Activated gamma-delta T cell (primary cell): ENCODE measurements at places on chromosomes 4 and X.

DNA sequence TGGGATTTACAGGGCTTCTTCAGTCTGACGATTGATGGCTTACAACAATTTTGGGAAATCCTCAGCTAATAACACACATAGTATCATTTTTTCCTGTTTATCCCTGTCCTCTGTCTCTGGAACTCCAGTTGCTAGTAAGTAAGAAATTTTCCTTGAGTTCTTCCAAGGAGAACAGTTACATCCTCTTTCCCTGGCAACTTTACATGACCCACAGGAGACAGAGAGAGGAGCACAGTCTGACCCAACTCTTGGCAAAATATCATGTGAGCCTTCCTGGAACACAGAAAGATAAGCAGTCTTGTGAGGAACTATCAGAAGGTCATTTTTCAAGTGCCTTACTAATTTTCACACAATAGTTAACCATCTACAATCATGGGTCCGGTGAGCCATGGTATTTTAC is 578.7 kb upstream of the PABPC4L start:
- no peak for DNase-seq

DNA sequence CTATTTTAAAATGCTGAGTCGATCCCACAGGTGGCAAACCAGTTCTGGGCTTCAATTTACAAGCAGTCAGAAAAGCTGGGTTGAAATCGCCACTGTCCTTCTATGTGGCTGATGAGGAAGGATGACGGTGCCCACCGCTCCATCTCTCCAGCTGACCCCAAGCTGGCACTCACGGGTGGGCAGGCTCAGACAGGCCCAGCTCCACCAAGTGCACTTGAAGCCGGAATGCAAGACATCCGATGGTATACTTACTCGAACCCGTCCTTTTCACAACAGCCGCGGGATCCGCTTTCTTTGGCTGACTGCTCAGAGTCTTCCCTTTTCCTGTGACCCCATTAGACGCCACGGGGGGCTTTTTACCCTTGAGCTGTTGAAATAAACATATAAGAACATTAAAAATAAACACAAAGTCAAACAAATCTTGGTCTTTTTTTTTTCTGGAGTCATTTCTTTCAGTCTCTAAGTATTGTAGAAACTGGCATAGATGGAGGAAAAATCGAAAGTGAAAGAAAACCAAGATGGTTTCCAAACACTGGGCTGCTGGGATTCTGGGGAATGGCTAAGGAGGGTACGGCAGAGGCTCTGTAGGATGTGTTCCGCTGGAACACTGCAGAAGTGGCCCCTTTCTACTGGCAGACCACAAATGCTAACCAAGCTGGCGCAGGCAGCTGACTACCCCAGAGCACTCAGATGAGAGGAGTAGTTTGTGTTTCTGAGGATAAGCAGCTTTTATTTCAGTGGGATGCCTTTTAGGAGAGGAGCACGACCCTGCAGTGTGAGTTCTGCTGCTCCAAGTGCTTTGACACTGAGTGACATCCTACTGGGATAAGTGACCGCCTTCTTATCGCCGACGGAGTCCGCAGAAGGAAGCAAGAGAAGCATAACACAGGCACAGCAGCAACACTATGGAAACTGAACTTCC is 160.9 kb downstream of the AFAP1 start:
- DNase-seq = no peak

GRCh38 chr4:151922306-151922705 is 161.5 kb upstream of the GATB start:
- no peak for DNase-seq

GRCh38 chr4:95091272-95091671 is 333.5 kb downstream of the BMPR1B start:
- DNase-seq = no peak
